ENCODE measurements at places on chromosomes 12 and 14.
A peak's percentile ranks its signal among the peaks of the same experiment; 100 is the strongest.

GRCh38 chr12:5259523-5259922 is 172.4 kb upstream of the NTF3 start:
- DNase-seq: no peak

- no peak for DNase-seq
Observed at GRCh38 chr12:103679421-103680170, 92.5 kb downstream of the STAB2 start.

DNA sequence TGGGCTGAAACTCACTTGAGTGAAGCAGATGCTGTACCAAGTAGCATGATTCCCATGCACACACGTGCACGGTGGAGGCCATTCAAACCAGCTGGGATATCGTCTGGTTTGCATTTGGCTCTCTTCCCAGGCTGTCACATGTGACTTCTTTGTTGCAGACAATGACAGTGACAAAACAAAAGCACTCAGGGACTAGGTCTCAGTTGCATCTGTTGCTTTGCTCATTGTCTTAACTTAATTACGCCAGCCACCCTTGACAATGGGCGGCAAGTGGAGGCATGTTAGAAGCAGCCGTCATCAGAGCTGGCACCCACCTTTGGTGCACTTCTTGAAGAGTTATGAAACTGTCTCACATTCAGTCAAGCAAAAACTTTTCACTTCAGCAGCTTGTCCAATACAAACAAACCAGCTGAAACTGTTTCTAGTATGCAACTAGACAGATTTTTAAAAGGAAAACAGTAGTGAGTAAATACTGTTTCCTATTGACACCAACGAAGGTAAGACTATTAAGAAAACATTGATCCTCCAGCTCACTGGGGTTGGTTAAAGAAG is 74.3 kb downstream of the IGF1 start:
- DNase-seq: no peak

GRCh38 chr12:57614178-57614947 is 3.1 kb downstream of the ARHGEF25 start:
- DNase-seq: no peak

- peak; percentile 26 for DNase-seq
Observed at GRCh38 chr12:6039894-6040601, 84.4 kb downstream of the VWF start.

DNA sequence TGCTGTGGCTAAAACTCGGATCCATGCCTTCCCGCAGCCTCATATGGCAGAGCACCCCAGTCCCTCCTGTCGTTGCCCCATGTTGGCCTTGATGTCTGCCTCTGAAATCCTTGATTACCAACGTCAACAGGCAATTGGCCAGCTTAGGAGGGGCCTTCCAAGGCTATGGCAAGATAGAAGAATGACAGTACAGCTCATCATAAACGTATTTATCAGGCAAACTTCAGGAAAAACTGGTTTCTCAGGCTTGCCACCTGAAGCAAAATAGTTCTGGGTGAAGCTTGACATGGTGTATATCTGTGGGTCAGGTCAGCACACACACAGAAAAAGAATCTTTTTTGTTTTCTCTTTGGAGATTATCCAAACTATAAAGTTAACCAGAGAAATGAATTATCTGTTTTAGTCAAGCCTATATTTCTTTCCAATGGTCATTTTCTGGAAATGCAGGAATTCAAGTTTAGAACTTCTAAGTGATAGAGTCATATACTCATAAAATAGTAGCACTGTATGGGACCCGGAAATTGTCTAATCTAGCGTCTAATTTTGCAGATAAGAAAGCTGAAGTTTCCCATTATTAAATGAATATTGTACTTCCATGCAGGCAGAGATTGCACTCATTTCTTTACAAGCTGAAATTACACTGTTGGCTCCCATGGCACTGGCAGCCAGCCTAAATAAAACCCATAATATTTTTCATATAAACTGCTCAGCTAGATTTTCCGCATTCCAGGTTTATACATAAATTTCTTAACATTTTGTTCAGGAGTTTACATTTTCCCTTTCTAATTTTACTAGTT is 24.4 kb upstream of the DUSP16 start:
- no peak for DNase-seq

GRCh38 chr14:95421741-95422140 is 94.7 kb downstream of the SYNE3 start:
- DNase-seq: no peak

- DNase-seq: no peak
Observed at GRCh38 chr14:33610121-33610520, 340.8 kb downstream of the EGLN3 start.

- no peak for DNase-seq
Observed at GRCh38 chr12:111638556-111638955, 39.4 kb upstream of the ATXN2 start.

GRCh38 chr12:121712190-121712460 is 427 bp upstream of the TMEM120B start:
- peak; percentile 8 for DNase-seq

DNA sequence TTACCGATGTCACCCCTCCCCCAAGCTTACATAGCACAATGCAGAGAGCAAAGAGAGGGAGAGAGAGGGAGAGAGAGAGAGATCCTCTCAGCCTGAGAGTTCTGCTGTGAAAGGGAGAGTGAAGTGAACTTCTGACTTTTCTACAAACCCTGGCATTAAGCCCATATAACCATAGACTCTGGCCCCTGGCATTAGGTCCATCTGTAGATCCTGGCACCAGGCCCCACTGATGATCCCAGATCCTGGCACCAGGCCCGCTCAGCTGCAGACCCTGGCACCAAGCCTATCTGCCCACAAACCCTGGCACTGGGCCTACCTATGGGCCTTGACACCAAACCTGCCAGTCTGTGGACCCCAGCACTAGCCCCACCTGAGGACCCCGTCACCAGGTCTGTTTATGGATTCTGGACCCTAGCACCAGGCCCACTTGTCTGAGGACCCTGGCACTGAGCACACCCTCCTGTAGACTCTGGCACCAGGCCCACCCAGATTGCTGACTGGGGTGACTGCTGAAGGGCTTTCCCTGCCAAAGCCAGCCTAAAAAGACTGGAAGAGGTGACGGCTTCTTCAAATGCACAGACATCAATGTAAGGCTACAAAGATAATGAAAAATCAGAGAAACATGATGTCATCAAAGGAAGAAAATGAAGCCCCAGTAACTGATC is 14.5 kb upstream of the KRT83 start:
- DNase-seq: no peak

All from activated T-helper 1 cell treated with anti-CD3 and anti-CD28 coated beads, Interleukin-12 subunit alpha, Interleukin-12 subunit beta, Interleukin-2, Interleukin-4 antibody, amounts not matched to agents 30 ng/mL and 10 ng/mL and 1 ng/mL, durations not matched to agents 14 hours and 24 hours and 36 hours (primary cell).